ENCODE measurements at places on chromosomes 1 and 21.
A peak's percentile ranks its signal among the peaks of the same experiment; 100 is the strongest.

GRCh38 chr1:201275253-201275666, 8.0 kb upstream of the PKP1 start:
- DNase-seq = no peak

- DNase-seq = peak; percentile 21
Observed at GRCh38 chr1:6625584-6626149, 999 bp downstream of the THAP3 start.

- no peak for DNase-seq
Observed at GRCh38 chr1:55592122-55592521, 377.0 kb upstream of the USP24 start.

GRCh38 chr1:233238884-233239431, 56.6 kb downstream of the PCNX2 start:
- DNase-seq = no peak

- no peak for DNase-seq
Observed at GRCh38 chr1:53567851-53568250, 108.7 kb downstream of the DMRTB1 start.

DNA sequence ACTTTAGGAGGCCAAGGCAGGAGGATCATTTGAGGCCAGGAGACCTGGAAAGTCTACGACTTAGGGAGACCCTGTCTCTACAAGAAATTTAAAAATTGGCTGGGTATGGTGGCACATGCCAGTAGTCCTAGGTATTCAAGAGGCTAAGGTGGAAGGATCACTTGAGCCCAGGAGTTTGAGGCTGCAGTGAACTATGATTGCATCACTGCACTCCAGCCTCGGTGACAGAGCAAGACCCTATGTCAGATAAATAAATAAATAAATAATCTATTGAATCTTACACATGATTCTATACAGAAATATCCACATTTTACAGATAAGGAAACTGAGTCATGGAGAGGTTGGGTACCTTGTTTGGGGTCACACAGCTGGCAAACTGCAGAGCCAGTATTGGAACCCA, 89.1 kb downstream of the MAN1C1 start:
- no peak for DNase-seq

- peak; percentile 77 for DNase-seq
Observed at GRCh38 chr1:151196292-151196800, 2.0 kb upstream of the PIP5K1A start.

DNA sequence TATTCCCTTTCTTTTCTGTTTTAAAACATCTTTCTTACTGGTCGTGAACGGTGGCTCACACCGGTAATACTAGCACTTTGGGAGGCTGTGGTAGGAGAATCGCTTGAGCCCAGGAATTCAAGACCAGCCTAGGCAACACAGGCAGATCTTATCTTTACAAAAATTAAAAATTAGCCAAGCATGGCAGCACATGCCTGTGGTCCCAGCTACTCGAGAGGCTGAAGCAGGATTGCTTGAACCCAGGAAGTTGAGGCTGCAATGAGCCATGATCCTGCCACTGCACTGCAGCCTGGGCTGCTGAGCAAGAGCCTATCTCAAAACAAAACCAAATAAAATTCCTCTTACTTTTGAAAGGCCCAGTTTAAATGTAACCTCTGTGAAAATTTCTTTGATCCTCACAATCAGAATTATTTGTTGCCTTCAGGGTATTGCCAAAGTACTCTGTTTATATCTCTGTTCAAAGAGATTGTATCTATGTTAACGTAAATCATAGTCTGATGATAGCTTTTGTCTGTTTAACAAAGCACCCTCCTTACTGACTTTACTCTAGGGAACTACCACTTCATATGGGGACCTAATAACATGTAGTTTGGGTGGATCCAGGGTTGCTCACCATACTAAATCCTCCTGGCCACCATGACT, 71.6 kb downstream of the RERE start:
- no peak for DNase-seq

GRCh38 chr1:242017580-242018233, 18.8 kb upstream of the MAP1LC3C start:
- DNase-seq = peak; percentile 55

DNA sequence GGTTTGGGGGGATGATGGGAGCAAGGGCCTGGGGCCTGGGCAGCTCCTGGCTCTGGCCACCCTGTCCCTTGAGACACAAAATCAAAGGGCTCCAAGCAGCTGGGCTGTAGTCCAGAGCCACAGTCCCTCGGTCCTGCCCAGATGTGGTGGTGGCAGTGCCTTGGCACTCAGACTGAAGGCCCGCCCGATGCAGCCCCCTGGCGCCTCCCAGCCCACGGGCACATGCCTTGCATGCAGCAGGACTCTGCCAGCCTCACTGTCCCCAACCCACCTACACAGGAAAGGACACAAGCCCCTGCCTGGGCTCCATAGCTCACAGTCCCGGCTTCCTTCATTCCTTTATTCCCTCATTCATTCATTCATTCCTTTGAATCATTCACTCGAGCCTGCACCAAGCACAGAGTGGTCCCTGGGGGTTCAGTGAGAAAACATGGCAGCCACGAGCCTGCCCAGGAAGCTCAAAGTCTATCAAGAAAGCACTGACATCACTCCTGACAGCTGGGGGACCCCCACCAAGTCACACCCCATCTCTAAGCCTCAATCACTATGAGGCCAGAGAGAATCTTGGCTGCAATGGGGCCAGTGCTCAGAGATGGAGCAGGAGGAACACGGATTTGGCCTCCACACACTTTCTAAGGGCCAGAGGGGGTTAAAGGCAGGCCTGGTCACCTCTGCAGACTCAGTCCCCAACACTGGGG, 5.8 kb downstream of the SDC3 start:
- DNase-seq = no peak

DNA sequence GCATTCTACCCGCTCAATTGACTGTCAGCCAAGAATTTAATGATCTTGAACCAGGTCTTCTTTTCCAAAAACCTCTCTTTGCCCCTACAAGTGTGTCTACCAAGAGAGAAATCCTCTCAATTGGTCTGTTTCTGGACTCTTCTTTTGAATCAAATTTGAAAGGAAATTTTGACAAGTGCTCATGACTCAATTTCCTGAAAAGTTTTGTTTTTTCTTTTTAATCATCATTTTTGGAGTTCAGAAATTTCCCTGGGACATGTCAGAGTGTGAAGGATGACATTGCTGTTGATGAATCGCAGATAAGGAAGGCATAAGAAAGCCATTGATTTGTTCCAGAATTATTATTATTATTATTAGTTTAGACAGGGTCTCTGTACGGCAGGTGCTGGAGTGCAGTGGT, 88.2 kb upstream of the AKT3 start:
- DNase-seq = peak; percentile 25

DNA sequence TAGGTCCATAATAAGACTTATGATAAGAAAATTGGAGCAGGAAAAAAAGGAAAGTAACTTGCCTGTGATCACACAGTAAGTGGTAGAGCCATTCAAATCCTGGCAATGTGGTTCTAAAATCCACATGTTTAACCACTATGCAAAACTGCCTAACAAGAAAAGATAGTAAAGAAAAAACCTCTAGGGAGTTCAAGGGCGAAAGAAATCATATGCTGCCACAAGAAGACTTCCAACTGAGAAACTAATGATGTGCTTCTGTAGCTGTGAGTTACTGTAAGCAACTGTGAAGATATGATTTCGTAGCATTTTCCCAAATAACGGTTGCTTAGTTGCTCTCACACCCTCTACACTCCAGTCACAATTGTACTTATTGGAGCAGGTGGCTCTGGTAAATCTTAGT, 20.9 kb upstream of the LYPLAL1 start:
- DNase-seq = no peak

DNA sequence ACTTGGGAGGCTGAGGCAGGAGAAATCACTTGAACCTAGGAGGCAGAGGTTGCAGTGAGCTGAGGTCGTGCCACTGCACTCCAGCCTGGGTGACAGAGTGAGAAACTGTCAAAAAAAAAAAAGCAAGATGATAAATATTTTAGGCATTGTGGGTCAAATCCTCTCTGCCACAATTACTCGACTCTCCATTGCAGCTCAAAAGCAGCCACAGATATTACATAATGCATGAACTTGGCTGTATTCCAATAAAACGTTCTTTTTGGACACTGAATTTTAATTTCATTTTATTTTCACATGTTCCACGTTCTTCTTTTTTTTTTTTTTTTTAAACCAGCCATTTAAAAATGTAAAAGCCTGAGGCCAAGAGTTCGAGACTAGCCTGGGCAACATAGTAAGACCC, 69.4 kb downstream of the TCP10L start:
- DNase-seq = no peak

DNA sequence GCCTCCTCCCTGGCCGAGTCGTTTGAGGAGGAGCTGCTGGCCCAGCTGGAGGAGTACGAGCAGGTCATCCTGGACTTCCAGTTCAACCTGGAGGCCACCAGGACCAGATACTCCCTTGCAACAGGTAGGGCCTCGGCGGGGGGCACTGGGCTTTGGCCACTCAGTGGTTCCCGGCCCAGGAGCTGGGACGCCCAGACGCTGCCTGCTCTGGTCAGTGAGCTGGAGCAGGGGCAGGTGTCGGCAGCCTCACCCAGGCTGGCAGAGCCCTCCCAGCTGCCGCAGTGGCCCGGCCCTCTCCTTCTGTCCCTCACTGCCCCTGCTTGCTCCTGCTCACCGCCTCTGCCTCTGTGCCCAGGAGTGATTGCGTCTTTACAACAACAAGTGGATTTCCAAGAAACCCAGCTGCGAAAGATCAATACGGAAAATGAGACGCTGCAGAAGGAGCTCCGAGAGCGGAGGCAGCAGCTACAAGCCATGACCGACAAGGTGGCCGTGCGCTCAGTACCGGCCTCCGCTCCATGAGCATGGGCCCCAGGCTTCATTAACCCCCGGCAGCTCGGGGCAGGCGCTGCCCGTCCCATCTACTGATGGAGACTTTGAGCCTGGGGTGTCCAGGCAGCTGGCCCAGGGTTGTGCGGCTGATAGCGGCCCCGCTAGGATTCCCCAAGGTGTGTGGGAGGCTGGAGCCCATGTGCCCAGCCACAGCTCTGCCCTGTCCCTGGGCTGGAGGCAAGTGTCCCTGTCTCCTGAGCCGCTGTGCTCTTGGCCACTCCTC, 9.0 kb upstream of the SMIM1 start:
- no peak for DNase-seq

GRCh38 chr21:28444111-28444510, 548.6 kb downstream of the LTN1 start:
- no peak for DNase-seq

- no peak for DNase-seq
Observed at GRCh38 chr1:179146911-179147310, 65.0 kb downstream of the TOR3A start.

DNA sequence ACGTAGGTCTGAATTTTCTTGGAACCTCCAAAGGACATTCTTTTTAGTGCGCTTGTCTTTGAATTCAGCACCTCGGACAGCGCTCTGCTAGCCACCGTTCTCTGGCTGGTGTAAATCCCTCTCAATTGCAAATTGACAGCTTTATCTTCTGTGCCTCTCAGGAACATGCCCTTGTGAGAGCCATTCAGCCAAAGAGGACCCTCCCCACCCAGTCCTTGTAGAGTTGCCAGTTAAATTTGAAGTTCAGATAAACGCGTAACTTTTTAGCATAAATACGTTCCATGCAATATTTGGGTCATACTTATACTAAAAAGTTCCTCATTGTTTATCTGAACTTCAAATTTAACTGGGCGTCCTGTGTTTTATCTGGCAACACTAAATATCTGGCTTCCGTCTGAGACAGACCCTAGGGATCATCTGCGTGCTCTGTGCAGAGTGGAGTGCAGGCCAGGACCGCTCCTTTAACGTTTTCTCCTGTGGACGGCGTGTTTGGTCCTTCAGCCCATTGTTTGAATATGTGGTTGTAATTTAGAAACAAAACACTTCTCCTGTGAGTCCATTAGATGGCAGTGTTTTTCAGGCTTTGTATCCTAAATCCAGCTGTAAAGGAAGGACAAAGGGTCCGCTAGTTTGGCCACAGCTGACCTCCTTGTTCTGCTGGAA, 7.0 kb downstream of the KCNAB2 start:
- peak; percentile 31 for DNase-seq

DNA sequence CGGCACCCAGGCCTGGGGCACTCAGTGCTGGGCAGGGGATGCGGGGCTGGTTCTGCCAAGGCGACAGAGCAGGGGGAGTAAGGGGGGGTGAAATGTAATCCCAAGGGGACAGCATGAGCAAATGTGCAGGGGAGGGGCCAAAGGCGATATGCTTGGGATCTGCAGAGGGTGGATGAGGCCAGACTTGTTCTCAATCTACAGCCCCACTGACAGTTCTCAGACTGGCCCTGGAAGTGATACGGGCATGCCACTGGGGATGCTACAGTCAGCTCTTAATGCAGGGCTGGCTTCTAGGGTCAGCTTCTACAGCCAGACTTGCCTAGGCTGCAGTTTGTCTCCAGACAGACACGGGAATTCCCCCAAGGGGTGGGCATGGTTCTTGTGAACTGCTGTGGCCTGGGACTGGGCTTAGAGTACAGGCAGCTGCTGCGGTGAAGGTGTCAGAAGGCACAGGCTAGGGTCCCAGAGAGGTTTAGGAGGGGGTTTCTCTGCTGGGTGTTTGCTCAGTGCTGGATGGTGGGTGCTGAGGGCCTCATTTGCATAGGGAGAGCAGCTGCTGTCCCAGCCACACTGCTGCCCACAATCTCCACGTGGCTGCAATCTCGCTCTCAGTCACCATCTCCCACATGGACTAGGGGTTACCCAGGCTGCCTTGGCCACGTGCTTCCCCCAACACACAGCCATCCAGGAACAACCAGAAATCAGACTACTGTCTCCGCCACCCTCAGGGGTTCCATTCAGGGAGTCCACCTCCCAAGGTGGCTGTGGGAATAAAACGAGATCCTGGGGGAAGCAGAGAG, 190.1 kb downstream of the HIVEP3 start:
- peak; percentile 87 for DNase-seq

DNA sequence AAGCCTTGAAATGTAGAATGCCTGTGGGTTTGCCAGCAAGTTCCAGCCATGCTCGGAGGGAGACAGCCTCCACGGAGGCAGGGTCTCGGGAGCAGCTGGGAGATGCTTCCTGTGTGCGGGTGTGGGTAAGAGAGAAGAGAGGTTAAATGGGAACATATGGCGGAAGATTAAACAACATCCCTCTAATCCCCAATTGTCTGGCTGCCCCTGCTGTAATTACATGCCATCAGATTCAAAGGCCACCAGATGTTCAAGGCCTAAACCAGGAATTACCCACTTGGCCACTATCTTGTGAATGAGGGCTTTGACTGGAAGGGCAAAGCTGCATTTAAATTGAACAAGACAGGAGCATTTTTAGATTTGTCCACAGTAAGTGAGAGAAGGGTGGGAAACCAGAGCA, 81.4 kb upstream of the BACE2 start:
- no peak for DNase-seq
